ENCODE measurements at places on chromosomes 16 and 17.

DNA sequence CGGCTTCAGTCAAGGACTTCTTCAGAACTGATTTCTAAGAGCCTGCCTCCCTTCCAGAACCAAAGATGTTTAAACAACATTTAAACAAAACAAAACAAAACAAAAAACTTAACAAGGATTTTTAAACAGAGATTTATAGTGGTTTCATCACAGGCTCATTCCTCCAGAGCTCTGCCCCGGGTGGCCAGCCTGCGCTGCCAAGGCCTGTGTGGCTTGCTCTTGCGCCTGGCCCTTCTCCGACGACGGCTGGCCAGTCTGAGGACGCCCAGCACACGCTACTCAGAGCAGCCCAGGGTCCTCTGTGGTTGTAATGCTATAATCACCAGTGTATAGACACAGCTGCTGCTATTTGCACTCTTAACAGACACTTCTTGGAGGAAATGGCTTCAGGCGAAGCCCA lies 307.2 kb upstream of the MYOCD start:
- DNase-seq: no peak

- DNase-seq: no peak
These were observed 105.9 kb upstream of the SEC14L1 start for GRCh38 chr17:77034677-77035424.

DNA sequence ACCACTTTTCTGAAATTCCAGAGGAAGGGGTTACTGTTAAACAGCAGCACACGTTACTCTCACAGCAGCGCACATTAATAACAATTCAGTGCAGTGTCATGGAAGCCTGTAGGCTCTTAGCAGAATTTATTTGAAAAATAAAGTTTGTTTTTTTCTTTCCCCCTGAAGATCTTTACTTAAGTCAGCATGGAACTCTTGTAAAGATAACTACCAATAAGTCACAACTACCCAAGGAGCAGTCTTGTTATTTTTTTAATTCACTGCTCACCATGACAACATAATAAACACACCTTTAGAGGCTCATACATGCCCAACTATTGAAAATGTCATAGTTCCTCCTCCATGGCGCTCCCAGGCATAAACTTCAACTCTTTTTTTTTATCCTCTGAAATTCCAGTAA lies 31.8 kb upstream of the PSMD7 start:
- DNase-seq: no peak

- no peak for DNase-seq
These were observed 41.3 kb upstream of the GFOD2 start for GRCh38 chr16:67760206-67760955.

GRCh38 chr16:81180578-81180977 lies 57.9 kb upstream of the BCO1 start:
- DNase-seq: no peak

Measured in stimulated activated CD8-positive, alpha-beta memory T cell treated with anti-CD3 and anti-CD28 coated beads, Interleukin-12 subunit alpha, Interleukin-12 subunit beta, amount 100 ng/mL, for 1 hour (primary cell).